Stimulated activated CD4-positive, alpha-beta T cell treated with anti-CD3 and anti-CD28 coated beads, Interleukin-12 subunit alpha, Interleukin-12 subunit beta, amount 100 ng/mL, for 24 hours (primary cell): ENCODE measurements at places on chromosomes 2 and 18.

DNA sequence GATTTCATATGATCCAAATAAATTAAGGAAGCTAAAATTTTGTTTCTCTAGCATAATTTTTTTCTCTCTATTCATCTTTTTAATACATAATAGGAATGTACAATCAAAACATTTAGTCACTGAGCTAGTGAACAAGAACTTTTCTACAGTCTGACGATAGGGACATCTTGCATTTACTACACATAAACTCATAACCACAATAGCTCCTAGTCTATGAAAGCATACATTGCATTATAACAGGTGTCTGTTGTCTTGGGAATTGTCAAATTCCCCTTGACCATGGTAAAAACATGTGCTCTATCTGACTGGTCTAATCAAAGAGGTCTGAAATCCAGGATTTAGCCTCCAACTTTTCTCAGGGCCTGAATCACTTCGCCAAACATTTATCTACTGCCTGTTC, 144.8 kb downstream of the FAM124B start:
- no peak for DNase-seq

DNA sequence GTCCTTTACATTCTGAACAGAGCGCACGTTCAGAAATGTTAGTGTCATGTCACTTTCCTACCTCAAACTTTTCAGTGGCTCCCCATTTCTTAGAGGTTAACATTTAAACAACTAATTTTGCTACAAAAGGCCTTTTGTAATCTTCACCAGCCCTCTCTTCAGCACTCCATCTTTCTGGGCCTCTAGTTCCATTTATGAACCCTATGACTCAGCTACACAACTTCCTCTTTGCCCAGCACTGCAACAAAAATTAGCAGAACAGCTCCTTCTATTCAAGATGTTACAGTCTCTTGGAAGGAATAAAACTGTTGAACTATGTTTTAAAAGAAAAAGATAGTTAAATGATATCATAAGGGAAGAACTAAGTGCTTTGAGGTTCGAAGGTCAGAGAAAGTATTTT, 139.9 kb downstream of the VWC2L start:
- DNase-seq, result no peak

DNA sequence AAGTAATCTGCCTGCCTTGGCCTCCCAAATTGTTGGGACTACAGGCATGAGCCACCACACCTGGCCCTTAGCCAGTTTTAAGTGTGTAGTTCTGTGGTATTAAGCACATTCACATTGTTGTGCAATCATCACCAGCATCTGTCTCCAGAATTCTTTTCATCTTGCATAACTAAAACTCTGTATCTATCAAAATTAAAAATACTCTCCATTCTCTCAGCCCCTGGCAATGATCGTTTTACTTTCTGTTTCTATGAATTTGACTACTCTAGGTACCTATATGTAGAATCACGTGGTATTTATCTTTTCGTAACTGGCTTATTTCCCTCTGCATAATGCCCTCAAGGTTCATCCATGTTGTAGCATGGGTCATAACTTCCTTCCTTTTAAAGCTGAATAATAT, 45.5 kb upstream of the CAVIN2 start:
- DNase-seq, result no peak

- no peak for DNase-seq
These were observed 284.1 kb downstream of the DSEL start for GRCh38 chr18:67232406-67232805.

GRCh38 chr18:25237571-25238267, 114.2 kb downstream of the ZNF521 start:
- no peak for DNase-seq

DNA sequence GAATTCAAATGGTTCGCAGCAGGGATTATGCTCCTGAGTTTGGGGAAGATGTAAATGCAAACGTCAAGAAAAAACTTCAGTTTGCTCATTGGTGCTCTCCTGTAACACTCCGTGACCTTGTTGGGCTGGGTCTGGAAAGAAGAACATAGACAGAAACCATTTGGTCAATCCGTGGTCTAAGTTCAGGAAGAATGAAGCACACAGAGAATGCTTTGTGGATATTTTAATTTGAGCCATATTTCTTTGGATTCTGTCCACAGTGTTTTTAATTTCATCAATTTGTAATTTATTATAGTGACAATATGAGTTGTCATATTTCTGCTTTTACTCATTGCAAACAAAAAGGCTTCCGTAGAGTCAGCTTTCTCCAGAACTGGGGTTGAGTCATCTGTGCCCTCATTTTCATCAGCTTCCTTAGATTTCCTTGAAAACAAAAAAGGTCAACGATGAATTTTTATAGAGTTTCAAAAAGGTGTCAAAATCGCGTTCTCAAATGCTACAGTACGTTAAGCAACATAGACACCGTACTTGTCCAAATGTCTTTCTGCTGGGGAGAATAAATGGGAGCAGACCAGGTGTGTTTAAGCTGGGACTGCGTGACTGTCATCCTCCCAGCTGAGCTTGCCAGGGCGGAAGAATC, 606.4 kb downstream of the RNF144A start:
- DNase-seq, result no peak

DNA sequence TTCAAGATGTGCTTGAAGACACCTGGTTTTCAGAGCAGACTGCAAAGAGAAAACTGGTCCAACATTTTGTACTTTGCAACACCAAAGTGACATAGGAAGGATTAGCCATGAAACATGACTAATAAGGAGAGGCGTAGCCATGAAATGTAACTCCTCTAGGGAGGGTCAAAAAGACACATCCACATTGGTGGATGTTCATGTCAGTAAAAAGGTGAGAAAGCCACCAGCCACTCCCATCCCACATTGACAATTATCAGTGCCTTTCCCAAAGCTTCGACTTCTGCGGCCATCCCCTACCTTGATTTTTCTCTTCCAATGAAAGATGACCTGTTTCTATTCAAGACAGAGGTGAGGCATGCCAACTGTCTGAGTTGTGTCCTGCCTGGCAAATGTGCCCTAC, 223.2 kb downstream of the ALK start:
- no peak for DNase-seq

DNA sequence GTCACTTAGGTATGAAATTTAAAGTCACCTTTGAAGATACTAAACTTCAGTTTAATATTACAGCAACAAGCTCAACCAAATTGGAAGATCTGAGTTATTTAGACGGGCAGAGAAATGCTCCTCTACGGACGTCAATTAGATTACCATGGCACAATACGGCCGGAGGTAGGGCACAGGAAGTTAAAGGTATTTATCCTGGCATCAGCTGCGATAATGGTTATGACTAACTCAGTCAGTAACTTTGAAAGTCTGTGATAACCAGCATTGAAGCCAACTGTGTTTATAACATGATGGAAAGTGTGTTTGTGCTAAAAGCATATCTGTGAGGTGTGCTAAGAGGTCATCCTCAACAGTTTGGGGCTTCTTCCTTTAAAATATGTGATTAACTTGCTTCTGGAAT, 117.3 kb downstream of the WDSUB1 start:
- no peak for DNase-seq

DNA sequence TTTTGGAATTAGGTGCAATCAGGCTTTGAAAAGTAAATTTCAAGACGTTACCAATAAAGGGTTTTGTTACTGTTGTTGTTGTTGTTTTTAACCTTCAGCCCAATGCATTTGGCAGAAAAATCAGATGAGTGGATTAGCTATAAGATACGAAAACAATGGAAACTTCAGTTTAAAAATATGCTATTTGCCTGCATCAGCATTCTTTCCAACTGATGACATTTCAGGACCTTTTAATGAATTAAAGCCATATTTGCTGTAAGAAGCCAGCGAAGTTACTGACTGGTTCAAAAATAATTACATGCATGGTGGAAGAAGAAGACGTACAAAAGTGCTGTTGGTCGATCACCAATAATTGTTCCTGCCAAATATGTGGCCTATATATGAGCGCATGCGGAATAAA, 639.3 kb upstream of the SOX11 start:
- no peak for DNase-seq

- DNase-seq, result no peak
These were observed 106.9 kb upstream of the CD302 start for GRCh38 chr2:159904959-159905305.

GRCh38 chr18:79769698-79770500, 27.8 kb upstream of the KCNG2 start:
- DNase-seq, result no peak

GRCh38 chr18:5817816-5818215, 77.5 kb downstream of the TMEM200C start:
- no peak for DNase-seq

DNA sequence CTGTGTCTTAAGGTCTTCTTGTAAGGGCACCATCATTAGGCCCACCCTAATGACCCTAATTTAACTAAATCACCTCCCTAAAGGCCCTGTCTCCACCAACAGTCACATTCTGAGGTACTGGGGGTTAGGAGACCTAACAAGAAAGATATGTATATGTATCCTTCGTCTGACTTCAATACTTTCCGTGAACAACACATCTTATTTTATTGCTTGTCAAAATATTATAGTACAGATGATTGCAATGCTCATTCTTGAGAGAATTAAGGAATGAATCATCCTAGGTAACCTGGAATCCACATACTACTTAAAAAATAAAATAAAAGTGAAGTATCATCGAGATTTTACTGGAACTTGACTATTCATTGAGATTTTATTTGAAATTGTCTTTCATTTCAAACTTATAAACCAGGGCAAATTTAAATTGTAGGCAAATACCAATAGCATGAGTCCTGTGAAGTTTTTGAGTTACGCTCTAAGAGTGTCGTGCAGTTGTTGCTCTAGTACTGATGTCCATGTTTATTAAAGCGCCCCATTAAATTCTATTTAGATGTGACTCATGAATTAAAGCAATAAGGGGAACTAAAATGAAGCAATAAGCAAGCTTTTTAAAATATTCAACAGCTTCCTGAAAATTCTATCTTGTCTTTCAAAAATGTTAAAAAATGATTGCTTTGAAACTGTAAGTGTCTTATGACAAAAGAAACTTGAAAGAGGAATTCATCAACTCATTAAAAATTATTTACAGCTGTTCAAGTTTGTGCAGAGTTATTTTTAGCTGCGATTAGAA, 40.0 kb downstream of the CCDC102B start:
- no peak for DNase-seq

GRCh38 chr2:217835931-217836891, 166.6 kb downstream of the TNS1 start:
- DNase-seq, result no peak

GRCh38 chr18:79581406-79581805, 98.2 kb upstream of the CTDP1 start:
- no peak for DNase-seq

- DNase-seq, result no peak
These were observed 26.2 kb downstream of the CREG2 start for GRCh38 chr2:101361121-101361520.

DNA sequence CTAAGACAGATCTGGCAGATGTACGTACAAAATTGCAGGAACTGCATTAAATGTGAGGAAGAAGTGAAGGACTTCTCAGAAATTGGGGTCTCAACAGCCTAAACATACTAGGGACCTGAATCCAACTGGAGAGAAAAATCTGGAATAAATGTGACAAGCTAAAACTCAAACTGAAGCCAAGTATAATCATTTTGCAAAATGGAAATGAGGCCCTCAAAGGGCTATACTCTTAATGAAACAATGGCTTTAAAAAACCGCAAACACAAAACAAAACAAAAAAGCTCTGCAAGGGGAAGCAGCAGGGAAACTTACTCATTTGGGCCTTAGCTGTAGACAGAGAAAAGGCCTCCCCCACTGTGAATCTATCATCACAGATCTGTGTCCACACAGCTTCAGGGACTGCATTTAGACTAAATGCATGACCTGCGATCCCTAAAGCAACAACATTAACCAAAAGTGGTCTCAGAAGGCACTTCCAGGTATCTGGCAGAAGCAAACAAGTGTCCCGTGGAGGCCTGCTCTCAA, 63.2 kb downstream of the CCBE1 start:
- DNase-seq, result no peak

- DNase-seq, result no peak
These were observed 21.4 kb upstream of the BARD1 start for GRCh38 chr2:214830794-214831346.

DNA sequence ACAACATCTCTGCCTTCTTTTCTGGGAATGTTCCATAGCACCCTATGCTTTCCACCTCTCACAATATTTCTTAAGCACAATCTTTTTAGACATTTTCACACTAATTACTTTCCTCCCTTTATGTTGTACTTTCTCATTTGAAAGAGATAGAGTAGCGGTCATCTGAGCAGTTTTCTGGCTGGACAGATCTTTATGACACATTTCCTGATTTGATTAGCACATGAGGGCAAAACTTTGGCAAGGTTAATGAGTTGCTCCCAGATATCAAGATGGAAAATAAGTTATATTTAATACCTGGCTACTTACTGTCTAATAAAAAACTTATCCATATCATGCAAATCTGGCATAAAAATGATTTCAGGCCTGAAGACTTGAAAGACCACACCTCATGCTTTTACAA, 723.9 kb downstream of the SOCS6 start:
- no peak for DNase-seq

DNA sequence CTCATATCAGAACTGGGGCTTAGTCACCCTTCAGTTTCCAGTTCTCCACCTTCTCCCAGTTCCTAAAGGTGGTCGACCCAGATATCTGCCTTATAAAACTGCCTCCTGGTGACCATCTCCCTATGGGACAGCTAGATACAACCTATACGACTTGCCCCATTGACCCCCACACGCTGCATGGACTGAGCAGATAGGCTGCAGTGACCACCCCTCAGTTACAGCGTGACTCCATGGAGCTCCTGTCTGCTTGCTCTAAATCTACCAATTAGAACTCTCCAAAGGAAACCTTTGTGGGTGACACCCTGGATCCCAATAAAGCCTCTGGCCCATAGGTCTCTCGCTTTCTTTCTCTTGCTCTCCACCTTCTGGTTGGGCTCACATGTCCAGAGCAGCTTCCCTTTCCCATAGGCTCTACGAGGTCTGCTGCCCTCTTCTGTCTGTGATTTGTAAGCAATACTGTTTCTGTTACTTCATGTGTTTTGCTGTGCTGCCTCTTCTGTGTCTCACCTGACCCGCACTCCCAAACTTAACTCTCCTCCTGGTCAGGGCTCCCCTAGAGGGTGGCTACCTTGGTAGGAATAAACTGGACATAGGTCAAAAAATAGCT, 971.3 kb upstream of the FAM98A start:
- no peak for DNase-seq

DNA sequence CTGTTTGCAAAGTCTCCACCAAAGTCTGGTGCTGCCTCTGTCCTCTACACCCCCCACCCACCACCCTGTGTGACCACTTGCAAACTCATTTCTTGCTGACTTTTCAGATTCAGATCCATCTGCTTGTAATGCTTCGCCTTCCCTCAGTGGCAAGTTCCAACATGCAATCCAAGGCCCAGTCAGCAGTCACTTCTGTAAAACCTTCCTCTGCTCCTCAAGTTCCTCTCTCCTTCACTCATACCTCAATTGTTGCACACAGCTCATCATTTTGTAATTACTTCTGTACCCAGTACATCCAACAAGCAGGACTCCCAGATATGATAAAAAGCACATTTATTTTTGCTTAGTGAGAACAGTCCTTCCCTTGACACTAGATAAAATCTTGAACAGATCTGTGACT, 6.5 kb upstream of the LOXHD1 start:
- DNase-seq, result no peak

GRCh38 chr2:122062506-122062905, 307.1 kb downstream of the TSN start:
- no peak for DNase-seq
